ENCODE measurements at places on chromosomes 2 and 18. TPM values are rescaled to one million over a fixed set of nuclear protein-coding genes. Genes with fewer than 3 reads are reported as not detected.
A peak's percentile ranks its signal among the peaks of the same experiment; 100 is the strongest.

DNA sequence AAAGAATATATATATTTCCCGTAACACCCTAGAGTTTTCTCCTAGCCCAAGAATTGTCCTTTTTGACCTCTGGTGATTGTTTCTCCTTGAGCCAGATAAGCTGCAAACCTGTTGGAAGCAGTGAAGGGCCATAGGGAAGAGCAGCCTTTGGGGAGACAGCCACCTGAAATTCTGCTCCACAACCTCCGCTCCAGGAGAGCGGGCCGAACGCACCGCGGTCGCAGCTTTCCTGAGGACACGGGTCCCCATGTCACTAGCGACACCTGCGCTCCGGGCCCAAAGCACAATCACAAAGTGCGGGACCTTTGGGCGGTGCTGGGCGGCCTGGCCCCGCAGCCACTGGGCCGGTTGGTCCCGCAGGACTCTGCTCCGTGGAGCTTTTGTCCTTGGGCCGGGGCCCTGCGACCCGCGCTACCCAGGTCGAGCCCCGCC is 557 bp upstream of the DSG2 start:
- no peak for DNase-seq

The DCC gene
- not detected for total RNA-seq

DNA sequence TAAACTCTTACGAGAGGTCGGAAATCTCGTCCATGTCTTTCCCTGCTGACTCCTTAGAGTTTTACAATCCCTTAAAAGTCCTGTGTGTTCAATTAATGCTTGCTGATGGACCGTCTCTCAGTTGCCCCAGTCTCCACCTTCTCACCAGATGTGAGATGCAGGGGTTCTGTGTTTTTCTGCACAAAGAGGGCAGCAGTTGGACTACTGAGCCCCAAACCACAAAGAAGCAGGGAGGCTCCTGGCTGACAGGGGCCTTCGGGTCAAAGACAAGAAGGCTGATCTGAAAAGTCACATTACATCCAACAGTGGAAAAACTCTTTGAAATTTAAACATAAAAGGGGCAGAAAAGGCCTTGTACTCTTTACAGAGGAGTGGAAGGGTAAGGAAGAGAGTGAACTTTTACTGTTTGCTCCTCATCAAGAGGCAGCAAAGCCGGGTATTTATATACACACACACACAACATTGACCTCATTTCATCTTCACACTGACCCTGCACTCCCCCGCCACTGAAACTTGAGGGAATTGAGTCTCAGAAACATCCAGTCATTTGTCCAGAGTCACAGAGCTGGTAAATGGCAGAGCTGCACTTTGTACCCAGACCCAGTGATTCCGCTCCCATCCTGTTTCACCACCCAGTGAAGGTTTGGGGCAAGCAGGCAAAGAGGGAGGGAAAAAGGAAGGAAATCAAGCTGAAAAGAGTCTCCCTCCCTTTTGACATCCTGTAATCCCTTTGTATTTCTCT is 23.7 kb downstream of the MRPL33 start:
- no peak for DNase-seq

The B3GNT7 gene
- total RNA-seq: not detected

The SH3RF3 gene
- 1.4 TPM for total RNA-seq

The GALM gene
- total RNA-seq: 56.0 TPM

GRCh38 chr18:79867666-79868065 is 69.9 kb downstream of the KCNG2 start:
- peak; percentile 2 for DNase-seq

The KHK gene
- 12.7 TPM for total RNA-seq

The SLC9A2 gene
- total RNA-seq: 0.07 TPM

- DNase-seq: no peak
Observed at GRCh38 chr2:79936715-79937114, 367.8 kb downstream of the LRRTM1 start.

The ME2 gene
- 146 TPM for total RNA-seq

GRCh38 chr2:149441255-149441654 is 110.9 kb downstream of the LYPD6 start:
- no peak for DNase-seq

The RNF144A gene
- total RNA-seq: 42.7 TPM

- no peak for DNase-seq
Observed at GRCh38 chr2:200744201-200744602, 67.5 kb upstream of the BZW1 start.

The LYPD1 gene
- not detected for total RNA-seq

The SNRPD1 gene
- total RNA-seq: 163 TPM

The MREG gene
- 9.1 TPM for total RNA-seq

The NEU2 gene
- not detected for total RNA-seq

- no peak for DNase-seq
Observed at GRCh38 chr2:37831081-37831780, 93.9 kb upstream of the RMDN2 start.

The SLC25A52 gene
- not detected for total RNA-seq

DNA sequence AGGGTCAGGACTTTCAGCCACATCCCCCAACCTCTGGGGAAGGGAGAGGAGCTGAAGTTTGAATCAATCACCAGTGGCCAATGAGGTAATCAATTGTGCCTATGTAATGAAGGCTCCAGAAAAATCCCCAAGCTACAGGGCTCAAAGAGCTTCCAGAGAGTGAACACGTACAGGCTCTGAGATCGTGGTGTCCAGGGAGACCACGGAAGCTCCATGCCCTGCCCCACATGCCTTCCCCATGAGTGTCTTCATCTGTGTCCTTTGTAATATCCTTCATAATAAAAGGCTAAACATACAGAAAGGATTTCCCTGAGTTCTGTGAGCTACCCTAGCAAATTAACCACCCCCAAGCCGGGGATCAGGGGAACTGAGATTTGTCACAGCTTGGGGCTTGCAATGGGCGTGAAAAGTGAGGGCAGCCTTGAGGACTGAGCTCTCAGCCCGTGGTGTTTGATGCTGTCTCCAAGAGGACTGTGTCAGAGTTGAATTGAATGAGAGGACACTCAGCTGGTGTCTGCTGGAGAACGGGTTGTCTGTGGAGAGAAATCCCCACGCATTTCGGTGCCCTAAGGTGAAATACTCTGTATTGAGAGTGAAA is 25.5 kb upstream of the TUBB6 start:
- DNase-seq: no peak

GRCh38 chr2:170454471-170455372 is 260.4 kb upstream of the SP5 start:
- no peak for DNase-seq

- DNase-seq: no peak
Observed at GRCh38 chr18:41873730-41874129, 81.3 kb upstream of the PIK3C3 start.

The GALR1 gene
- total RNA-seq: not detected

The FMNL2 gene
- total RNA-seq: 3.3 TPM

DNA sequence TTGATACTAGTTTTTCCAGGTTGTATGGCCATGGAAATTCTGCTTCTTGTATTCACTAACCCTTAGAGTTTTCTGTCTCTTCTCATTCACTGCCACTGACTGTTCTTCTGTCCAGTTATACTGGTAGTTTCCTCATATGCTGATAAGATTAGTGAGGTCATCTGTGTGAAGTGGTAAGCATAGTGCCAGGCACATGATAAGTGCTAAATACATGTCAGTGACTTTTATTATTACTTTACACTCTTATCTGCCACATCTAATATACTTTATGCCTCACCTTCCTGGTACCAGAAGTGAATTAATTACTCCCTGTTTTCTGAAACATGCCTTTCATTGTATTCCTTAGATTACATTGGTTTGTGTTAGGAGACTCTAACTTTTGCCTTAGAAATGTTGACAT is 91.3 kb downstream of the NBEAL1 start:
- no peak for DNase-seq

GRCh38 chr2:68765739-68766375 is 31.2 kb downstream of the ARHGAP25 start:
- no peak for DNase-seq

DNA sequence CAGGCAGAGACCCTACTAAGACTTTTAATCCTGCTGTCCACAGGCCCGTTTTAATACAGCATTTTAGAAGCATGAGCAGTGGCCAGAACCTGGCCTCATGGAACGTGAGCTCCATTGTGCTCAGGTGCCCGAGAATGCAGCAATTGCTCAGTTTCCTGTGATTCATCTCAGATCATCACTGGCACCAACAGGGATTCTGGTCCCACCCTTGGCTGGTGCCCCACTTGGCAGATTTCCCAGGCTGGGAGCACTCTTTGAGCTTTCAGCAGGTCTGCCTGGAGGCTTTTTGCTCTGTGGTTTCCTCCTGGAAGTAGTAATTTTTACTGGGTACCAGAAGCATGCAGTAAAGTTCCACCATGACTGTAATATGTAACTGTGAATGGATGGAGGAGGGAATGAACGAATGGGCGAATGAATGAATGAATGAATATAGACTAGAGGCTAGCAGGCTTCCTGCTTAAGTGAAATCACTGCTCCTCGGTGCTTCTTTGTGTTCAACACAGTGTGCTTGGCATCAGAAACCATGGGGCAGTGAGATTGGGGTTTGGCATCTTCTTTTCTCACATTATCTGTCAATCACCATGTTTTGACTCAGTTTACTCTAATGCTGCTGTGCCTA is 312.9 kb downstream of the PRKCE start:
- peak; percentile 43 for DNase-seq

DNA sequence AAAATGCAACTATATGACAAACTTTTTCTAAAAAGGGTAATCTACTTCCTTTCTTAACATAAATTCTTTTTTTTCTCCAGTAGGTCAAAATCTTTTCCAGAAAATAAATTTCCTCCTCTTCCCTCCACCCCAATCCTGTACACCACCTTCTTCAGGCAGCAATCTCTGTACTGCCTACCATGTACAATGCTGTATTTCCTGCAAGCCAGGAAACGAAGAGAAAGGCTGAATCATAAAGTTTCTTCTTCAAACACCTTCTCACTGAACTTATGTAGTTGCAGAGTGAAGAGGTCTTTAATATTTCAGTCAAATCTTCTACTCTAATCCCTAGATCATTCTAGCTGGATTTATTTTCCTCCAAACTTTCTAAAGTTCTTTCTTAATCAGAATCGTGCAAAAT is 18.2 kb upstream of the C2orf66 start:
- no peak for DNase-seq

The LDLRAD4 gene
- total RNA-seq: 32.2 TPM

The STPG4 gene
- 0.23 TPM for total RNA-seq

The FTCDNL1 gene
- 4.3 TPM for total RNA-seq

GRCh38 chr2:233764264-233764663 is 4.2 kb downstream of the UGT1A1 start:
- no peak for DNase-seq

The TMEM198 gene
- 2.7 TPM for total RNA-seq

The IHH gene
- total RNA-seq: not detected

GRCh38 chr18:79477711-79478483 is 82.2 kb downstream of the NFATC1 start:
- no peak for DNase-seq

DNA sequence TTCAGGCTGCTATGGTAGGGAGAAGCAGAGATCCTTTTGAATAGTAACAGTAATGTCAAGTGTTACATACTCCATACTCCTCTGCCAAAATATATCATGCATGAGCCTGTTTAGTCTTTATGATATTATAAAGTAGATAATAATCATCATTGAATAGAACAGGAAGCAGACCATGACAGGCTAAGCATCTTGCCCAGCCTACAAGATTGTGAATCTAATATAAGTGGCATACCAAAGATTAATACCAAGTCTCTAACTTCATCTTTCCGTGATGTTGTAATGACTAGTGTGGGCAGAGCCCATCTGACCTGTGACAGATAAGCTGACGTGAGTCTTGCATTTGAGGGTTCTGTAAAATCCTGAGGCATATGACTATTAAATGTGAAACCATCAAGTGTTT is 13.1 kb downstream of the NDUFB3 start:
- no peak for DNase-seq

DNA sequence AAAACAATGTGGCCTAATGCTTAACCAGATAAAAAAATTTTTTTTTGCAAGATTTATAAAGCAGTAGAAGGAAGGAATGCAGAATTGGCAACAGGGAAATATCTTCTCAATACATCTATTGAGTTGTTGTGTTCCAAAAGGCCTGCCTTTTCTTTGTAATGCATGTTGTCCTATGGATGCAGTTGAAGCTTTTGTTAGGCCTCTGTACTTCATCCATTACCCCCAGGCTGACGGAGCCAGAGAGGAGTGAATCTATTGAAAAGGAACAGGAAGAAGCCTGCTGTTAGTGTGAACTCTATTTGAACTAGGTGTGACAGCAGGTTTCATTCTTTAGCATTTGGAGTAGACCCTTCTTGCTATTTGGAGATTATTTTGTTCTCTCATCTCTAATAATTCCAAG is 56.5 kb downstream of the MTX2 start:
- no peak for DNase-seq

The SKOR2 gene
- total RNA-seq: 0.14 TPM

DNA sequence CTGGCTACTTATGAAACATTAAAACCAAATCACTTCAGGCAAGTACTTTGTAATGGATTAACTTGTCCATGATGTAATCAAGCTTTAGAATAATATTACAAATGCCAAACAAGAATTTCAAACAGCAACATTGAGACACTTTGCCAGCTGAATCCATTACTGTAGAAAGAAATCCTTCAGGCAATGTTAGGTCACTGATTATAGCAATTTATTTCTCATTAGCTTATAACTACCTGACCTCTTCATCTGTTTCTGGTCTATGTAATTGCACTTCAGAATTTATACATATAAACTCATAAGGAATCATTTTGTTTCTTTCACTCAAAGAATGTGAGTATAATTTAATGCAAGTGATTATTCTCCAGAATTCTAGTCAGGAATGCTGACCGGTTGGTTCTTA is 692.6 kb upstream of the TMEFF2 start:
- DNase-seq: no peak

- no peak for DNase-seq
Observed at GRCh38 chr2:228056293-228057097, 125.0 kb downstream of the SPHKAP start.

The RUFY4 gene
- 1.6 TPM for total RNA-seq

DNA sequence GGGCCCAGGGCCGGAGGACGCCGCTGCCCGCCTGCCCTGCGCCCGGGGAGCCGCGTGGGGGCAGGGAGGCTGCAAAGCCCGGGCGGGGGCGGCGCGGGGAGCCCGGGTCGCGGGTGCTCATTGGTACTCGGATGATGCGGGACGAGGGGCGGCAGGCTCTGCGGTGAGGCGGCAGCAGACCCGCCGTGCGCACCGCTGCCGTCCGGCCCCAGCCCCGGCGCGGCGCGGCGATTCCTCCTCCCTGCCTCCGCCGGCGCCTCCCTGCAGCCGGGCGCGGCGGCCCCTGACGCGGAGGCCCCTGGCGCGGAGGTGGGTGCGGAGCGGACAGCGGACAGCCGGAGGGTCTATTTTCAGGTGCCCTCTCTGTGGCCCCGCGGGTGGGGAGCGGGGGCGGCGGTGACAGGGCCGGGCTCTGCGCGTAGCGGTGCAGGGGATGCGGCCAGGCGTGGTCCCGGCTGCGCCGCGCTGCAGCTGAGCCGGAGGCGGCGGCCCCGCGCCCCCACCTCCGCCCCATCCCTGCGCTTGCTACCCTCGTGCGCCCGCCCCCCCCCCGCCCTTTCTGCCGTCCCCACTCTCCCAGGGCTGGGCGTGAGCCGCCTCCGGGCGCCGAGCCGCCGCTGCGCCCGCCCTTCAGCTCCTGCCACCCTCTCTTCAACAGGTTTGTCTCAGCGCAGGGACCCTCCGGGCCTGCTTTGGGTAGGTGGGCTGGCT is 640 bp downstream of the SPTBN1 start:
- DNase-seq: peak; percentile 33

All from activated CD4-positive, alpha-beta T cell treated with anti-CD3 and anti-CD28 coated beads for 36 hours (primary cell).